Activated naive CD8-positive, alpha-beta T cell treated with anti-CD3 and anti-CD28 coated beads, Interleukin-2, amount 50 U/mL, for 24 hours (primary cell): ENCODE measurements at places on chromosomes 13 and 19.

DNA sequence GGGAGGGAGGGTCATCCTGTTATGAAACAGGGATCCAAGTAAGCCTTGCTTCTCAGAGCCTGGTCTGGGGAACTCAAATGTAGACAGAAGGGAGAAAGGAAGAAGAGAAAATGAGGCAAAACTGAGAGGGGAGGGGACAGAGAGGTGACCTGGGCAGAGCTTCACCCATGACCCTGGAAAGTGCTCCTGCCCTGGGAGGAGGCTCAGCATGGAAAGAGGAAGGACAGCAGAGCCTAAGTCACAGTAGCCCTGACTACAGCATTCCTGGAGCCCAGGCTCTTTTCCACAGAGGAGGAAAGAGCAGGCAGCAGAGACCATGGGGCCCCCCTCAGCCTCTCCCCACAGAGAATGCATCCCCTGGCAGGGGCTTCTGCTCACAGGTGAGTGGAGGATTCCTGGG lies at the start of gene CEACAM3:
CEACAM3 (plus strand) TSS at position 226 of the 400 bp plus-strand sequence; CDS start at position 317, 91 bp downstream.
- DNase-seq = no peak

DNA sequence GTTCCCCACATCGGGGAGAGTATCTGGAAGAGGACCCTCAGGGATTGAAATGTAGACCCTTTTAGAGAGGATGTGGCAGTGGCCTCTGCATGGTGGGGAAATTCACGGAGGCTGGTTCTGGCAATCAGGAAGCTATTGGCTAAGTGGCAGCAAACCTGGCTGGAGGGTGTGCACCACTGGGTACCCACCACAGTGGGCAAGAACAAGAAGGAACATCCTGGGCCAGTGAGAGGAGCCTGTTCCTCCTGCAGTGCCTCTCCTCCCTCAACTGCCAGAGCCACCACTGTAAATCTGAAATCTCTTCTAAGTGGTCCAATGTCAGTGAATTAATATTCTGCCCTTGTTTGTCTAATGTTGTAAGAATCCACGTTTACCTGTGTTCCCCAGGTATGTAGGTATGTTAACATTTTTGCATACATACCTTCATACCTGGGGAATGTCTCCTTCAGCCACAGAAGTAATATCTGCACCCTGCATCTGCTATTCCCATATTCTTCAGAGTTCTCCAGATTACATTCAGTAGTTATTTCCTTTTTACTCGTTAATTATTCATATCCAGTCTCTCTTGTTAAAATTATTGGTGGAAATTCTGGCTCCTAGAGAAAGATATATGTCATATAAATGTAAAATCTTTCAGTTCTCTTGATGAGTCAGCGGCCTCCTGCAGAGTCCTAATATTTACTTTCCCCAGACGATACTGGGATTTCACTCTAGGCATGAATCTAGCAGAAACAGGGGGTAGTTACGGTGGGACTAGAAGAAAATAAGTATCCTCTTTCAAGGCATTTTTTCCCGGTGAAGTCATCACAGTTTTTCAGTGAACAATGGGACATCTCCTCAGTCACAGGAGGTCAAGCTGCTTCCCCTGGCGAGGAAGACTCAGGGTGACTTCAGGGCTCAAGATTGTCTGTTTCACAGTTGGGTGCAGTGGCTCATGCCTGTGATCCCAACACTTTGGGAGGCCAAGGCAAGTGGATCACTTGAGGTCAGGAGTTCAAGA lies 148.3 kb downstream of the MYO16 start:
- DNase-seq = no peak

GRCh38 chr13:94192431-94192975 lies 287.0 kb downstream of the DCT start:
- DNase-seq = peak; percentile 6

DNA sequence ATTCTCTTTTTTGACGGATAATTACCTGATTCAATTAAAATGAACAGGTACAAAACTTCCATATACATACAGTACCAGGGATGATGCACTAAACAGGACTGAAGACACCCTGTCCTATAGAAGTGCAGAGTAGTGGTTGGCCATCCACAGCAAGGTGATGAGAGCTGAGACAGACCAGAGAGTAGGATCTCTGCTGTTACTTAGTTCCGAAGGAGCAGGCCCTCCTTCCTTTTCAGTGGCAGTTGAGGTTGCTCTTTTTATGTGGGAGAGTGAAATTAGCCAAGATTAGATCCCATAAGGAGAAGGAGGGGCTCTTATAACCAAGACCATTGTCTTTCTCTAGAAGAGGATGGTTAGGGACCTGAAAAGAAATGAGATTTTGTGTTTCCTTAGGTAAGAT lies 4.0 kb downstream of the PDS5B start:
- DNase-seq = no peak

- no peak for DNase-seq
Observed at GRCh38 chr19:54440641-54441040, 8.4 kb upstream of the LENG8 start.

GRCh38 chr19:15365264-15365663 lies 14.3 kb downstream of the AKAP8 start:
- DNase-seq = no peak

GRCh38 chr19:19552798-19553197 lies 14.7 kb downstream of the CILP2 start:
- peak; percentile 44 for DNase-seq

DNA sequence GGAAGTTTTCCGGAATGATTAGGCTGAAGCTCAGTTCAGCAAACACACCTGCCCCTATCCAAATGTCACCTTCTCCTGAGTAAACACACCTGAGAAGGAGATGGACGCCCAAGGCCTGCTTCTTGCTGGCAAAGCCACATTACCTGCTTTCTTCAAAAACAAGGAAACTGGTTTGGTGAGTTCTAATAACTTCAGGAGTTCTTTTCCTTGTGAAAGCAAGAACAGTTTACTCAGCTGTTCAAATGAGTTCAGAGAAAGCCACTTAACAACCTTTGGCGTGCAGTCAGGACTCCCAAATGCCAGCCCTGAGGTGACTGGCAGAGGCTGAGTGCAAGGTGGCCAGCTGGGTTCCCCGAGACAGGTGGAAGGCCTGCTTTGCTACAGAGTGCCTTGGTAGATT lies 160.5 kb downstream of the STK24 start:
- no peak for DNase-seq

DNA sequence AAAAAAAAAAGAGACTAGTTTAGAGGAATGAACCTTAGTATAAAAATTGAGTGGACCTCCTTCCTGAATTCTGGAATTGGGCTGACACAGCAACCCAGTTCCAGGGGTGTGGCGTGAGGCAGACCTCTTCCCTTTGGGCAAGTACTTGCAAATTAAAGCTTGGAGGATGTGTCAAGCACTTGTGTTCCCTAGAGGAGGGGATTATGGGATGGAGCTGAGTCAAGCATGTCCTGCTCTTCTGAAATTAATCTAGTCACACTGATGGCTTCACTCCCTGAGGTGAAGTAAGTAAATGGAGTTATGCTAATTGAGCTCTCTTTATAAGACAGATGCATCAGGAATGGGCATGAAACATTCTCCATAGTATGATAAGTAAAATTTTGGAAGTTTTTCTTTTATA lies 107.7 kb upstream of the HTR2A start:
- DNase-seq = no peak

GRCh38 chr13:111938741-111939665 lies 127.9 kb upstream of the SOX1 start:
- DNase-seq = no peak

- no peak for DNase-seq
Observed at GRCh38 chr13:94412870-94413597, 66.4 kb downstream of the DCT start.

GRCh38 chr13:92823059-92823458 lies 403.5 kb upstream of the GPC6 start:
- no peak for DNase-seq

GRCh38 chr19:31262725-31263191 lies 86.5 kb downstream of the TSHZ3 start:
- DNase-seq = no peak

DNA sequence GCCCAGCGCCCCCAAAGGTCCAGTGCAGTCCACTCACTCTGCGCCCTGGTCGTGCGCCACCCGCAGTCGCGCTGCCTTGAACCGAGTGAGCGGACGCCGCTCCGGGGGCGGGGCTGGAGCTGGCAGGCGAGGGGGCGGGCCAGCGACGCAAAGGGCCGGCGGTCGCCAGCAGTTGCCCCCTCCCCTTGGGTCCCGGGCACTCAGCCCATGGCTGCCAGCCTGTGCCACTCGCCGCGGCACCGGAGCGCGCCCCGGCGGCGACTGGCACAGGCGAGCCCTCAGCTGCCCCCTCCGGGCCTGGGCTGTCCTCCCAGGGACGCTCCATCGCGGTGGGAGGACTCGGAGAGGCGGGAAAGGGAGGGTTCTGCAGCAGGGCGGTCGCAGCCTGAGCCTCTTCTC lies at the start of gene S1PR5:
S1PR5 (minus strand) TSS at position 87 of the 399 bp plus-strand sequence. CDS start 2,436 bp downstream, outside the sequence.
- DNase-seq = no peak

DNA sequence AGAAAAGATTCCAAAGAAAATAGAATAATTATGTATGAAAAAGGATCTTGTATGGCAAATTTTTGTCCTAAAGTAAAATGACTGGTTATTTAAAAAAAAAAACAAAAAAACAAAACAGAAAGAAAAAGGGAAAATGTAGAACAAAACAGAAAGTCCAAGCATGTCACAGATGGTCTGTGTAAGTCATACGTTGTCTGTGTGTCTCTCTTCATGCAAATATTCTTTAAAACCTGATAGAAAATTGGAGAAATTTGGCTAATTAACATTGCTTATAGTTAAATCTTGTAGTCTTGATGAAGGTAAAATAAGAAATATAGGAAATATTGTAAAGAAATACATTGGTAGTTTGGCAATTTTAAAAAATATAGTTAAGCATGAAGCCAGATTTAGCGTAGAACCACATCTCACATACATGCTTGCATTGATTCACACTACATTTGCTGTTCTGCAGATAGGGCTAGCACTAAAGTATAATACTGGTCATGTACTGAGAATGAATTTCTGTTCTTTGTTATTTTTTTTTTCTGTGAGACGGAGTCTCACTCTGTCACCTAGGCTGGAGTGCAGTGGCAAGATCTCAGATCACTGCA lies 58.4 kb downstream of the SPRYD7 start:
- DNase-seq = no peak

DNA sequence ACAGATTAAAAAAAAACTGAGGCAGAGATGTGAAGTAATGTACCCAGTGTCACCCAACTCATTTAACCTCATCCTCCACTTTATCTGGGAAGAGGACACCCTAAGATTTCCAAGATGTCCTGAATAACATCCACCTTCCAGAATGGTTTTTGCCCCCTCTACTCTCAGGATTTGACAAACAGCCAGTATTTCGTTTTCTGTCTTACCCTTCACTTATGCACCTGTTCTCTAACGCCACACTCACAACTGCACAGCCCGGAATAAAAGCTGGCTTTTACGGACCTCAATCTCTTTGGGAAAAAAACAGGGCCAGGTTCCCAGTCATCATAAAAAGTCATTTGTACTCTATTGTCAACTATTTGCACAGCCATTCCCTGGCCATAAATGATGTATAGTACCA lies 21.2 kb upstream of the CEACAM6 start:
- DNase-seq = no peak

- DNase-seq = no peak
Observed at GRCh38 chr13:44400736-44401135, 27.1 kb downstream of the SERP2 start.

GRCh38 chr13:95677564-95678266 lies 776 bp downstream of the DNAJC3 start:
- DNase-seq = no peak

- DNase-seq = no peak
Observed at GRCh38 chr13:43057653-43058317, 34.4 kb downstream of the DNAJC15 start.

DNA sequence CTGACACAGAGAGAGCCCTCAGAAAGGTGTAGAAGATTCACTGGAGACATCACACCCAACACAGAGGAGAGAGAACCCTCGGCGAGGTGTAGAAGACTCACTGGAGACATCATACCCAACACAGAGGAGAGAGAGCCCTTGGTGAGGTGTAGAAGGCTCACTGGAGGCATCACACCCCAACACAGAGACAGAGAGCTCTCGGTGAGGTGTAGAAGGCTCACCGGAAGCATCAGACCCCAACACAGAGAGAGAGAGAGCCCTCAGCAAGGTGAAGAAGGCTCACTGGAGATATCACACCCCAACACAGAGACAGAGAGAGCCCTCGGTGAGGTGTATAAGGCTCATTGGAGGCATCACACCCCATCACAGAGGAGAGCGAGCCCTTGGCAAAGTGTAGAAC lies 826.5 kb downstream of the UQCRFS1 start:
- no peak for DNase-seq

DNA sequence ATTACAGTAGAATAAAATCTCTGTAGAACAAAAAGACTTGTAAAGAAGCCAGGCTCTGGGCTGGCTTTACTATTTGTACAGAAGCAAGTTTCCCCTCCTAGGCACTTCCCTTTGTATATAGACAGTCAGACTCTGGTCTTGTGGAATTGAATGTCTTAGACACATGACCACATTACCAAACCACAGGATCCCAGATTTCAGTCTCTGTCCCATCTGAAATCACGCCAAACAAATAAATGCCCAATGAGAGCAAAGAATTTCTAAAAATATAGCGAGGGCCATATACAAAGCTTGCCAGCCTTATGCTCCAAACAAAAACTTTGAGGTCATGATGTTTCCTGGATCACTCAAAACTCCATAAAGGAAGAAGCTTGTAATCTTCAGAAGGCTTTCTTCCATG lies 23.9 kb downstream of the CCDC70 start:
- DNase-seq = no peak

GRCh38 chr19:1249298-1249989 lies 1.1 kb downstream of the MIDN start:
- peak; percentile 95 for DNase-seq

- DNase-seq = no peak
Observed at GRCh38 chr19:7655581-7655980, 13.3 kb upstream of the RETN start.

GRCh38 chr13:83386609-83387008 lies 495.7 kb downstream of the SLITRK1 start:
- no peak for DNase-seq

- no peak for DNase-seq
Observed at GRCh38 chr13:25752957-25753551, 298.8 kb downstream of the SHISA2 start.

GRCh38 chr13:40221460-40222201 lies 444.8 kb downstream of the FOXO1 start:
- DNase-seq = no peak

DNA sequence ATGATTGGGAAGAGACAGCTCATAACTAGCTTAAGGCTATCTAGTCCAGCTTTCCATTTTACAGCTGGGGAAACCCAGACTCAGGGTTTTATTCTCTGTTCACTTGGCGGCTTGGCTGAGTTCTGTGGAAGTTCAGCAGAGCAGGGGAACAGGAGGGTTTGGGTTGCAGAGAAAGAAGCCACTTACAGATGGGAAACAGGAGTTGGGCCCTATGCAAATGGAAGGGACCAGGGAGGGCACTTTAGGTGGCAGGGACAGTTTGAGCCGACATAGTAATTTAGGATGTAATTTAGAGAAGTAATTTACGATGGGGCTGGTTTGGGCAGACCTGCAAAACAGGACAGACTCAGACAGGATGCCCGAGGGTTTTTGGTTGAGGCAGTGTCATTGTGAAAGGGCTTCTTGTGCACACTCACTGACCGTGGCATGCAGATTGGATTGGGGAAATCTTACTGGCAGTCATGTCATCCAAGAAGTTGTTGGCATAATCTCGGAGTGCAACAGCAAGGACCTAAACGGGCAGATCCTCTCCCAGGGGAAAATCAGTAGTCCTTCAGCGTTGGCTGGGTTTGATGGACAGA lies 47.3 kb upstream of the GPR183 start:
- DNase-seq = no peak
